AG10803 (cell line): ENCODE measurements at places on chromosomes 11 and 22.

- no peak for DNase-seq
Measured at GRCh38 chr11:90465553-90465952, 242.7 kb upstream of the CHORDC1 start.

DNA sequence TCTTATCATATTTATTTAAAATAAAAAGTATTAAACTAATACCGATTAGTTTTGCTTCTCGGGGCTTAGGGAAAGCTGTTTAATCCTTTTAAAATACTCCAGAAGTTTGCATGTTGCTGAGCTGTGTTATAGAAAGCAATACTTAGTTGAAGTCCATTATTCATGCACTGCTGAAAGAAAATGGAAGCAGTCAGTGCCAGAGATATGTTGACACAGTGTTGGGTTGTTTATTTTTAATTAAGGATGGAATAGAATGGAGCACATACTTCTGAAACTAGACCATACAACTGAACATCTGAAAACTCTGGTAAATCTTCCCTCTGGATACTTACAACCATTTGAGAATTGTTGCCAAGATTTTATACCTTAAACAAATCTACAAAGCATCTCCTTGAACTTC is 282.7 kb upstream of the CCDC179 start:
- DNase-seq, result no peak

DNA sequence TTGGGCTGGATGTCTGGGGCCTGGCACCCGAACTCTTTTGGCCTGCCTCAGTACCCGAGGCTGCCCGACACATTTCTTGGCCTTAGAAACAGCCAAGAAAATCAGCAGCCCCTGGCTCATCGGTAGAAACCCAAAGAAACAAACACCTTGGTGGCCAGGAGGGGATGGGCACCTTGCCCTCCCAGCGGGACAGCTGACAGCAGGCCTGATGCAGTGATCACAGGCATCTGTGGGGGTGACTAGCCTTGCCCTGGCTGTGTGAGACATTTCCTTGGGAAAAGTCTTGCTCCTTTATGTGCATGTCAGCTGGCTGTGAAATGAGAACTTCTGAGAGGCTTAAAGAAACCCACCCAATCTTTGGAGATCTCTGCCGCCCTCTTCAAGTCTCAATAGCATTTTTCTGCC is 60.9 kb downstream of the SMIM38 start:
- no peak for DNase-seq

DNA sequence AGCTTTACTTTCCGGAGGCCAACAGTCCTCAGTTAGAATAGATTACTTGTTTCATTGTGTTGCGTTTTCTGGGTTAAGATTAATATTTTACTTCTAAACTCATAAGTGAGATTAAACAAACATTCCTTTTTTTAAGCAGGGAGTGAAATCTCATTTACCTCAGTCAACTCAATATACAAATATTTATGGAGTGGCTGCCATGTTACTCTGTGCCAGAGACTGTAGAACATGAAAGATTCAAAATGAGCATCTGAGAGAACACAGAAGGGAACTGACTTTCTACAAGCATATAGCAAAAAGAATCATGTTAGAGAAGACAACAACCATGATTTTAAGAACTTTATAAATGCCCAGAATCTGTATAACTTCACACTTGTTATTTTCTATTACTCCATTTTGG is 3.4 kb upstream of the LRRC55 start:
- DNase-seq, result no peak
